ENCODE measurements at places on chromosomes 2 and 18.

- DNase-seq: no peak
Measured at GRCh38 chr2:128799730-128800129, 481.1 kb upstream of the HS6ST1 start.

DNA sequence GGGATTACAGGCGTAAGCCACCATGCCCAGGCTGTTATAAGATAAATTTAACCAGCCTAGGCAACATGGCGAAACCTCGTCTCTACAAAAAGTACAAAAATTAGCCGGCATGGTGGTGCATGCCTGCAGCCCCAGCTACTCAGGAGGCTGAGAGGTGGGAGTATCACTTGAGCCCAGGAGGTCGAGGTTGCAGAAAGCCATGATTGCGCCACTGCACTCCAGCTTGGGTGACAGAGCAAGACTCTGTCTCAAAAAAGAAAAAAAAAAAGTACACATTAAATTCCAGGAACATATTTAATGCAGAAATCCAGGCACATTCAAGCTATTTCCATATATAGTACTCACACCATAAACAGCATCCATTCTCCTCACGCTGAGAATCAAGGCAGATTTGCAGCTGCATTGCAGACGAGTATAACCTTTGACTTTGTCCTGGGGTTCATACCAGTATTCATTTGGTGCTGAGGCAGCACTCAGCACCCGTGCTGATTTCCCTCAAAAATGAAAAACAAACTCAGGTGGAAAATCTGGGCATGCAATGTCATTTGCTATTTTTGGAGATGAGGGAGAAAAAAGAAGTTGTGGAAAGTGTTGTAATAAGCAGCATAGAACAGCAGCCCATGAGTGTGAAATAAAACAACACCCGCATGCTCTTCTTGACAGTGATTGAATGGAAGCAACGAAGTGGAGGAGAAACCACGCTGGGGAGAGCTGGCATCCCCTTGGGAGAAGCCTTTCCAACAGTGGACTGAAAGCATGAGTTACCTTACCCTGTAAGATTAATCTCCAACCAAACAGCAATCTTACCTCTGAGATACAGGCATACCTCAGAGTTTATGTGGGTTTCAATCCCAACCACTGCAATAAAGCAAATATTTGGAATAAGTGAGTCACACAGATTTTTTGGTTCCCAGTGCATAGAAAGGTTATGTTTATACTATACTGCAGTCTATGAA is 46.8 kb upstream of the ANXA4 start:
- DNase-seq: no peak

DNA sequence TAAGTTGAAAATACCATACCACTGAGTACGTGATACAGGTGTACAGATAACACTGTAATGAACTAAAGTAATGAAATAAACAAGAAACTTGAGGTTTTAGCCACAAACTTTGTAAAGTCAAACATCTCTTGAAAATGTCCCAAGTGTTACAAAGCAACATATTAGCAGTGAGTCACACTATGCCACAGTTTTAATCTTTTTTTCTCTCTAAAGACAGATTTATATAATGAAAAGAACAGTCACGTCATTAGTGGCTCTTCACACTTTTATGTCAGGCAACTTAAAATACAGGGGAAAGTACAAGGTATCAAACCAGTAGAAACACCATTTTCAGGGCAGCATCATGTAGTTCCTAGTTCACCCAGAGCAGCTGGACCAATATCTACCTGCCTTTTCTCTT is 42.1 kb downstream of the RAPH1 start:
- no peak for DNase-seq

DNA sequence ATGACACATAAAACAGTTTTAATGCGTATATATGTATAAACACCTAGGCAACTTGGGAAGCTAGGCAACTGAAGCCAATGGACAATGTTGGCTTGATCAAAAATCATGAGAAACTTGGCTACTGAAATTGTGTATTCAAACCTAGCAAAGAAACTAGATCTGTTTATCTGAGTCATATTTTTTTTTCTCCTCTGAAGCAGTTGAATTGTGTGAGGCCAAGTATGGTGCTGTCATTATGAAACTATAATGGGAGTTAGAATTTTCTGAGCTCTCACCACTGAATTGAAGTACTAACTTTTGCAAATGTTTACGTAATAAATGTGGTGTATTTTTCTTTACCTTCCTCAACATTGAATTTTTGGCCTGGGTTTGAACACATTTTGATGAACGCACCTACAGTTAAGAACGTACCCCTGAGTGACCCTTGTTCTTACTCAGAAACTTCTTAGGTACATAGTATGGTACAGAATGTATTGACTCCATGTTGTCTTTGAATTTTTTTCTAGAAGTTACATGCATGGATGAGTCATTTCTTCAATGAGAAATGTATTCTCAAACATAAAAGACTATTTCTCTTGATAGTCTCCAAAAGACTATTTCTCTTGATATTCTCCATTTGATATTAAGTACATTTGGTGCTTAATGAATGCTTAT is 23.8 kb downstream of the CD28 start:
- no peak for DNase-seq

GRCh38 chr2:184346338-184346862 is 251.9 kb upstream of the ZNF804A start:
- DNase-seq: no peak

DNA sequence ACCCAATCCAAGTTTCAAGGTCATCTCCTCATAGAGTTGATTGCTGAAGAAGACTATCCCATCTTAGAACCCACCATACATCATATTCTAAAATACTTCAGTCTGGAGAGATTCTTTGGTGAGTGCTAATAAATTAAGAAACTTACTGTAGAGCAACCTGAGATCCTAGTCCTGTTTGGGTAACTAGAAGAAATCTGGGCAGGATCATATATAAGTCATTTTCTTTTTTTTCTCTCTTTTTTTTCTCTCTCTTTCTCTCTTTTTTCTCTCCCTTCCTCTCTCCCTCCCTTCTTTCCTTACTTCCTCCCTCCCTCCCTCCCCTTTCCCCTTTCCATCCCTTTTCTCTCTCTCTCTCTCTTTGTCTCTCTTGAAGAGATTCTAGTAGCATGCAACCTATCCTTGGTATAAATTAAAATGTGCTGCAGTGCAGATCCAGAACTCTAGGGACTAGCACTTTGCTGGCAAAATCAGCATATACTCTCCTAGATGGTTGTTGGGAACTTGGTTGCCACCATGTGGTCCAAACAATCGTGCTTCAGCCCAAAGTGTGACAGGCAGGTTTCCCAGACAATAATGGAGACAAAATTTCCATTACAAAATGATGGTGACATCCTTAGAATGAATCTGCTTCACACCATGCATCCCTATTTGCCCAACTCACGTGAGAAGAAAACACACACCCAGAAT is 399.4 kb upstream of the CELF4 start:
- DNase-seq: no peak

DNA sequence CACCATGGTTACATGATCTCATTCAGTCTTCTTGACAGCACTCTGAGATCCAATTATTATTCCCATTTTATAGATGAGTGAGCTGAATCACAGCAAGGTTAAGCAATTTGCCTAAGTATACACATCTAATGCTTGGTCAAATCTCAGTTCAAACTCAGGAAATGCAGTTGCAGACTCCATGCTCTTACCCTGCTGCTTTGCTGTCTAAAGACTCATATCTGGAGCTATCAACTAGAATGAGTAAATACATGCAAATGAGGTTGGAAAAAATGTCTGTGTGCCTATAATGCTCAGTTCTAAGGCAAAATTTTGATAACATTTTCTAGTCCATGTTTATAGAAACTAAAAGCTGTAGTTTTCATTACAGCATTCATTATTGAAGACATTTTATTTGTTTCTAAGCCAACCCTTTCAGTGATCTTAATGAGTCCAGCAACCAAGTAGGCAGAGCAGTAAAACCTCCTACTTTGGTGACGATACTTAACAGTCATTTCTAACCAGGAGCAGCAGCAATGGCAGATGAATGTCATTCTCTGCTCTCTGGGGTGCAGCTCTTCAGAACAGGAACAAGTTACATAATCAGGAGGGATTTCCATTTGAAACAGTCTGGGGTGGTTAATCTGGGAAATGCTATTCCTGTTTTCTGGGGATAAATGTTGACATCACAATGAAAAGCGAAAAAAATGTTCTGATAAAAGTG is 396.8 kb upstream of the UBE2E3 start:
- no peak for DNase-seq

- no peak for DNase-seq
Measured at GRCh38 chr2:46538393-46538792, 59.0 kb downstream of the TMEM247 start.

DNA sequence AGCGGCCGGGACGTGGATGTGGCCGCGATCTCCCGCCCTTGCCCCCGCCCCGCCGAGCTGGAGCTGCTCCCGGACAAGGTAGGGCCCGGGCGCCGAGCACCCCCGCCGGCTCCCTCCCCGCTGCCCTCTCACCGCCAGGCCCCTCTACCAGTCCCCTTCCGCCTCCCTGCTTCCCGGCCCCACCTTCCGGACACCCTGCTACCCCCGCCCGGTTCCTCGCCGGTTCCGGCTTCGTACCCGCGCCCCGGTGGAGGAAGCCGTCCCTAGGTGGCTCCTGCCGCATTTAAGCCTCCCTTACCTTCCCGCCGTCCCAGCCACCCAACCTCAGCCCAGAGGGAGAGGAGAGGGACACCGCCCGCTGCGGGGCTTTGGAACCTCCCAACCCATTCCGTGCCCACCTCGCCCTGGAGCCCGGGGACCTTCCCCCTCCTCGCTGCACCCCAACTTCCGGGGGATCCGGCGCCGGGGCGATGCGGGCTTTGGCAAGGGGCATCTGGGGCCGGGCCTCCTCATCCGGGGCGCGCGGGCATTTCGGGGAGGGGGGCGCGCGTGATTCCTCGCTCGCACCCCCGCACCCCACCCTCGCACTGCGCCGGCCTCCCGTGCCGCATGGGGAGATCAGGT is 475 bp downstream of the B3GNT2 start:
- no peak for DNase-seq

- DNase-seq: no peak
Measured at GRCh38 chr2:218023636-218024035, 20.8 kb upstream of the TNS1 start.

DNA sequence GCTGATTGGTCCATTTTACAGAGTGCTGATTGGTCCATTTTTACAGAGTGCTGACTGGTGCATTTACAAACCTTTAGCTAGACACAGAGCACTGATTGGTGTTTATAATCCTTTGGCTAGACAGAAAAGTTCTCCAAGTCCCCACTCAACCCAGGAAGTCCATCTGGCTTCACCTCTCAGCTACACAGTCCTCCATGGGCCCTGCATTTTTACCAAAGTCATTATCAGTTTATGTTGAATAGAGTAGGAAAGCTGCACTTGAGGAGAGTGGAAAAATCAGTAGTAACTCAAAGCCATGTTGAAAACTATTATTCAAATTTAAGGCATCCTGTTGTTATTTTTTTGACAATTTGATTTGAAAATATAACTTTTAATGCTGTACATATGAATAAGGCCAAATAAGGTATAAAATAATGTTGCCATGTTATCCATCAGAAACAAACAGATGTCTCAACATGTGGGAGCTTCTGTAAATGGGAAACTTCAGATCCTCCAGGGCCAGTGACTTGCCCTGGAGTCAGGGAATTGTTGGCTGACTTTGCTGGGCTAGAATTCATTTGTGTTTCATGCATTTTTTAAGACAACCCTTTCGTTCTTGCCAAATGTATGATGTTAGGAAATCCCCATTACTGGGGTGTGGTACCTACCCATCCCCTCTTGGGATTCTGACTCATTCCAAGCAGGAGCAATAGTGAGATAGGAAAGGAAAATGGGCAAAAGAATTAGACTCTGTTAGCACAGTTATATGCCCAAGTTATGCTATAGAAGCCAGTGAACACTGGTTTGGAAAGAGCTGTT is 37.8 kb upstream of the CCDC195 start:
- DNase-seq: no peak

GRCh38 chr2:228853151-228853550 is 417.9 kb downstream of the PID1 start:
- no peak for DNase-seq

GRCh38 chr18:63979409-63979920 is 9.6 kb downstream of the SERPINB8 start:
- peak; percentile 57 for DNase-seq

- DNase-seq: no peak
Measured at GRCh38 chr2:37737507-37737906, 66.1 kb upstream of the CDC42EP3 start.

All from NCI-H1092 (cell line).